ENCODE measurements at places on chromosomes 2 and 18.
A peak's percentile ranks its signal among the peaks of the same experiment; 100 is the strongest.

GRCh38 chr2:48313036-48313877 lies 216.7 kb upstream of the STON1 start:
- DNase-seq, result no peak

DNA sequence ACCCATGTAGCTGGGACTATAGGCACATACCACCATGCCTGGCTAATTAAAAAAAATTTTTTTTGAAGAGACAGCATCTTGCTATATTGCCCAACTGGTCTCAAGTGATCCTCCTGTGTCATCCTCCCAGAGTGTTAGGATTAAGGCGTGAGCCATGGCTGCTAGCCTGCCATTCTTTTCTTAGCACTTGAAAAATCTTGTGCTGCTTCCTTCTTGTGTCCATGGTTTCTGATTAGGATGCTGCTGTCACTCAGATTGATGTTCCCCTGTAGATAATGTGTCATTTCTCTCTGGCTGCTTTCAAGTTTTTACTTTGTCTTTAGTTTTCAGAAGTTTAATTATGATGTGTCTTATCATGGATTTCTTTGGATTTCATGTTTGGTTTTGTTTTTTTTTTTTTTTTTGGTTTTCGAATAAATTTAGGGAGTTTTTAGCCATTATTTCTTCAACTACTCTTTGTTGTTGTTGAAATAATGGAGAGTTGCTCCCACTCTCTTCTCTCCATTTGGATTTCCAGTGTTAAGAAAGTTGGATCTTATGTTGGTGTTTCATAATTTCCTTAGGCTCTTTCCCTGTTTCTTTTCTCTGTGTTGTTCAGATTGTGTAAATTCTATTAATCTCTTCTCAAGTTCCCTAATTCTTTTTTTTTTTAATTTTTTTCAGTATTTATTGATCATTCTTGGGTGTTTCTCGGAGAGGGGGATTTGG lies 2.5 kb downstream of the ATP9B start:
- DNase-seq, result no peak

- no peak for DNase-seq
These were observed 7.4 kb downstream of the SMAD7 start for GRCh38 chr18:48943333-48943732.

GRCh38 chr2:105231232-105231619 lies 10.3 kb upstream of the GPR45 start:
- DNase-seq, result no peak

- DNase-seq, result peak; percentile 37
These were observed 65.8 kb upstream of the CABLES1 start for GRCh38 chr18:23069481-23069880.

DNA sequence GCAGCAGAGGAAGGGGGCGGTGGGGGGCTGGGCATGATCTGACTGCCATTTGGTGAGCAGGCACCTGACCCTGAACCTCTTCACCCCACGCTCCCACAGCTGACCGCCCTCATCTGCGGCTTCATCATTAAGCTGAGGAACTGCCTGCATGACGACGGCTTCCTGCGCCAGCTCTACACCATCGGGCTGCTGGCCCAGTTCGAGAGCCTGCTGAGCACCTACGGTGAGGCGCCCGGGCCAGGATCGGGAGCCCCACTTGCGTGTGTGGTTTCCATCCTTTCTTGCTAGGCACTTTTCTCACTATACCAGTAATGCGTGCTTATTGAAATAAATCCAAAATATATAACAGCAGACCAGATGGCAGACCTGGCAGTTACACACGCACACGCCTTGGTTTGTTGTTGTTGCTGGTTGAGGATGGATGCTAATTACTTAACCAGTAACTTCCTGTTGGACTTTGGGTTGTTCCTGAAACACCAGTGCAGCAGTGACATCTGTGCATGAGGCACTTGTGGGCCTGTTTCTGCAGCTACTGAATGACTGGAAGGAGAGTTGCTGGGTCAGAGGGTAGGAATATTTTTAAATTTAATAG lies 43.7 kb downstream of the COA5 start:
- no peak for DNase-seq

DNA sequence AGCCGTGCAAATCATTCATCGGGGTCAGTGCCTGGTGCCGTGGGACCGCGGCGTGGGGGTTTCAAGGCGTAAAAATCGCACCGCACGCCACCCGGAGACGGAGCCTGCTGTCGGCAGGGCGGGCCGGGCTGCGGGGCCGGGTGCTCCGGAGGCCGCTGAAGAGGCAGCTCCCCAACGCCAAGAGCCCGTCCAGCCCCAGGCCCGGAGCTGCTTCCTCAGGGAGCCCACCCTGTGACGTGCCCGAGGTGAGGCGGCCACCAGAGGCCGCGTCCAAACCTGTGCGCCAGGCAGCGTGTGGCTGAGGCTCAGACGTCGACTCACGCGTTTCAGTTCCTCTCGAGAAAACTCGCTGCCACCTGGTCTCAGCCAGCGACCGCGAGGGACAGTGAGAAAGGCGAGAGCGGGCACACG lies 98.1 kb downstream of the NFATC1 start:
- no peak for DNase-seq

DNA sequence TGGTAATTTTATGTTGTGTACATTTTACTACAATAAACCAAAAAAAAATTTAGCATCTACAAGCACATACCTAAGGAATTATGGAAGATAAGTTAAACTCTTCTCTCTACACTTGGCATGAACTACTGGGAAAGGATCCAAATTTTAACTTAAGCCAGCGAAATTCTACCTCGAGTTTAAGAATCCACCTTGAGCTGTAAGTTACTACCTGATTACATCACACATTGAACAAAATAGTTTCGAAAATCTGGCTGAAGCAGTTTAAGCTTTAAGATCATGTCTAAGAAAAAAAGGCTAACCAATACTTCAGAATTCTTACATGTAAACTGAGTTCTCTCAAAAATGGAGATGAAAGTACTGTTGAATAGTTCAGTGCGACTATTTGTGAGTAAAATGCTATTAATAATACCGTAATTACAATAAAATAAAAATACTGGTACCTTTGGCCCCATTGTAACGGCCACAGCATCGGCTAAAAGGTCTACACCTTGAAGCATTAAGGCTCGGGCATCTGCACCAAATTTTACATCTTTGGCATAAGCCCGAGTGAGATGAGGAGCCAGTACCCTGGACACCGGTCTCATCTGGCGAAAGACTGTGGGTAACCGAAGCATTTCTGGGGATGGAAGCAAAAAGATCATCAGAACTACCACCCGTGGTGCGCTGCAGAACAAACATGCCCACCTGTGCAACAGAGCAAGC lies 1.3 kb downstream of the HSPD1 start:
- DNase-seq, result no peak

DNA sequence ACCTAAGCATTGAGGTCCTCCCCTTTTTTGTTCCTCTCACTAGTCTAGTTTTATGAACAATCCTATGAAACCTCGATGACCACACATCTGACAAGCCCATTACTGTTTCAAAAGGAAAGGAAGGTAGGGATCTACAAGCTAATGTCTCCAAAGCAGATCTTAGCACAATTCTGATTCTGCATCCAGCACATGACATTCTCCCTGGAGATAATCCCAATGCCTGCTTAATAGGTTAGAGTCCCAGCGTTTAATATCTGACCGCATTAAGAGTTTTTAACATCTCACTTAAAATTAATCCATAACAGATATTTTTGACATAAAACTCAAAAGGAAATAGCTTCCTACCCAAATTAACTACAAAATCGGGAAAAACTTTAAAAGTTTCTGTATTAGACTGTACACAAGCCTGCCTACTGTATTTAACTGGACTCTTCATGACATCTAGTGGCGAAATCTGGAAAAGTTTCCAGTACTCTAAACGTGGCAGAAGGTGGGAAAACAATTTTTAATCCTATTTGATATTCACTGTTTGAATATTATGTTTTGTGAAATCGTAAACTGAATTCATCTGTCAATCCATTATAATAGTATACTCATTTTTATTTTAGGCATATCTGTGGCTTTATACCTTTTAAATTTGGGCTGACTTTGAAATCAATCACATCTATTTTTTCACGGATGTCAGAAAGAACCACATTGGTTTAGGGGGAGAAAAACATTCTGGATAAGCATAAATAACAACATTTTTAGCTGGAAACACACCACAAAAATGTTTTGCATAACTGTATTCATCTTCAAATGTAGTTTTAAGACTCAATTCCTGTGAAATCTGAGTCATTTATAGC lies 62.4 kb downstream of the TXNL1 start:
- no peak for DNase-seq

- peak; percentile 21 for DNase-seq
These were observed 165.0 kb downstream of the ANKRD44 start for GRCh38 chr2:197145471-197146056.

- no peak for DNase-seq
These were observed at the start of gene MLPH for GRCh38 chr2:237486819-237487448. MLPH (plus strand) TSS chr2:237487251; CDS start chr2:237493427, 6,176 bp downstream.

DNA sequence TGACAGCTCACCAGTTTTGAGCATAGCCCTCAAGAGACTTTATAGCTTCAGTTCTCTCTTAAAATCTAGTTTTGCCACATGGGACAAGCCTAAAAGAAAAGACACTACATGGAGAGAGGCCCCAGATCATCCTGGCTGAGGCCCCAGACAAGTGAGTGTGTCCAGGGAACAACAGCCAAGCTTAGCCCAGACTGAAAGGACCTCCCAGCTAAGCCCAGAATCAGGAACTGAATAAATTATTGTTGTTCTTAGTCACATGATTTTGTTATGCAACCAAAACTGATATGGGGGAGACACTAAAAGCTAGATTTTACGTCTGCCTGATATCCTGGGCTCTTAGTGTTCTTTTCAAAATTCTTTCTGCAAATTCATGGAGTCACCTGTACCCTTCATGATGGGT lies 29.3 kb upstream of the LBH start:
- DNase-seq, result no peak

DNA sequence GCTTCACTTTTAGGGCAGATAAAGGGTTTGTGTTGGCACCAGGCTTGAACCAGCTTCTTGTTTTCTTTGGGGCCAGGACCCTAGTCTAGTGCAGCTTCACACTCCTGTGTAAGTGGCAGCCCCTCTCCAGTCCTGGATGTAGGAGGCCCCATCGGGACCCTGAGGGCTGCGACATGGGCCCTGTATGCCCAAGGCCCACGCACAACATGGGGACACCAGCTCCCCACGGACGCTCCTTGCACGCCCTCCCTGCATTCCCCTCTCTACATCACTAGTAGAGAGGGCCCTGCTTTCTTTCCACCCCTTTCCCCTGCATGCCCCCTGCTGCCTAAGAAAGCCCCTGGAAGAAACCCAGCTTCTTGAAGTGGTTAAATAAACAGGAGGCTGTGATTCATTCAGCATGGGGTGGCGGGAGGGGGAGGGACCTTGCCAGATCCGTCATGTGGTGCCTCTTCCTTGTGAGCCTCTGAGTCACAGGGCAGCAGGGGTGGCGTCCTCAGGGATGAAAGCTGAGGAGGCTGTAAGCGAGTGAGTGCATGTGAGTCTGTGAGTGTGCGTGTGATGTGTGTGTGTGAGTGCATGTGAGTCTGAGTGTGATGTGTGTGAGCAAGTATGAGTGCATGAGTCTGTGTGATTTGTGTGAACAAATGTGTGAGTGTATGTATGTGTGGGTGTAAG lies 42.5 kb downstream of the COPS8 start:
- no peak for DNase-seq

DNA sequence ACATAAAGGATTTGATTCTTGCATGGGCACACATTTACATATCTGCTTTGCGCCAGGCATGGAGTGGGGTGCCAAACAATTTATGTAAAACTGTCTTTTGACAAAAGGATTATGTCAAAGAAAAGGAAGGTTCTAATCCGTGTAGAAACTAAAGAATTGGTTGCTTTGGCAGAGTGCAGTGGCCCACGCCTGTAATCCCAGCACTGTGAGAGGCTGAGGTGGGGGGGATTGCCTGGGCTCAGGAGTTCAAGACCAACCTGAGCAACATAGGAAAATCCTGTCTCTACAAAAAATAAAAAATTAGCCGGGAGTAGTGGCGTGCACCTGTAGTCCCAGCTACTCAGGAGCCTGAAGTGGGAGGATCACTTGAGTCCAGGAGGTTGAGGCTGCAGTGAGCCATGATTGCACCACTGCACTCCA lies 1.1 kb upstream of the MTERF4 start:
- DNase-seq, result no peak

DNA sequence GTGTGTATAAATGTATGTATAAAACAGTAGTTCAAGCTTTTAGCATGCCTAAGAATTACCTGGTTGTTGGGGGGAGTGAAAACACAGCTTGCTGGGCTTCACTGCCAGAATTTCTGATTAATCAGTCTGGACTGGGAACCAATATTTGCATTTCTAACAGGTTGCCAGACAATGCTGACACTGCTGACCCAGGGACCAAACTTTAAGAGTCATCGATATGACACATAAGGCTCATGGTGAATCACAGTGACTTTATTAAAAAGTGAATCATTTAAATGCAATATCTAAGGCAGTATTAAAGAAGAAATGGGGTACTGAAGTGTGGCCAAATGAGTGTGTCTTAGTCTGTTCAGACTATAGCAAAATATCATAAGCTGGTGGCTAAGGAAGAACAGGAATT lies 195.9 kb upstream of the DTNA start:
- DNase-seq, result no peak

- DNase-seq, result no peak
These were observed 10.7 kb downstream of the LPIN1 start for GRCh38 chr2:11757101-11757500.

DNA sequence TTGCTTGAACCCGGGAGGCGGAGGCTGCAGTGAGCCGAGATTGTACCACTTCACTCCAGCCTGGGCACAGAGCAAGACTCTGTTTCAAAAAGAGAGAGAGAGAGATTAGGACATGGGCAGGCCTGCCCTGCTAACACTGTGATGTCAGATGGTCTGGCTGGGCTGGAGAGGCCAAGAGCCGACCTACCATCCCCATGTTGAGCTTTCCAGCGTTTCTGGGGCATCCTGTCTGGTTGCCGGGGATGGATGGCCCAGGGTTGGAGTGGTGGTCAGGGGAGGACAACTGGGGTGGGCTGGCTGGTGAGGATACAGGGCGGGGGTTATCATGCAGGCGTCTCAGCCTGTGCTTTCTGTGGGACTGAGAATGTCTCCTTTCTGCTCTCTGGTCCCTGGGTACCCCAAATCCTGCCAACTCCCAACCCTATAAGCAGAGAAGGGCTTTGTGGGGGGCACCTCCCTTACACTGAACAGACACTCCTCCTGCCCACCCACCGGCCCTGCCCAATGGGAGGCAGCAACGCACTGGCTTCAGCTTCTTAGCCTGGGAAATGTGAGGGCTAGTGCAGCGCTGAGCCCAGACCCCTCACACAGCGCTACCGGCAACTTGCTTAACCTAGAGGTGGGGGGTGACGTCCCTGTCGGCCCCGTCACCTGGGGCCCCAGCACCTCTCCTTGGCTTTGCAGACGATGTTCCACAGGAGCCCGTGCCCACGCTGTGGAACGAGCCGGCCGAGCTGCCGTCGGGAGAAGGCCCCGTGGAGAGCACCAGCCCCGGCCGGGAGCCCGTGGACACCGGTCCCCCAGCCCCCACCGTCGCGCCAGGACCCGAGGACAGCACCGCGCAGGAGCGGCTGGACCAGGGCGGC lies 5.4 kb downstream of the SNORC start:
- no peak for DNase-seq

All from activated CD4-positive, alpha-beta T cell treated with anti-CD3 and anti-CD28 coated beads, Interleukin-2, amount 50 U/mL, for 1 hour (primary cell).